Central memory CD8-positive, alpha-beta T cell (primary cell): ENCODE measurements at places on chromosomes 7 and 10.

DNA sequence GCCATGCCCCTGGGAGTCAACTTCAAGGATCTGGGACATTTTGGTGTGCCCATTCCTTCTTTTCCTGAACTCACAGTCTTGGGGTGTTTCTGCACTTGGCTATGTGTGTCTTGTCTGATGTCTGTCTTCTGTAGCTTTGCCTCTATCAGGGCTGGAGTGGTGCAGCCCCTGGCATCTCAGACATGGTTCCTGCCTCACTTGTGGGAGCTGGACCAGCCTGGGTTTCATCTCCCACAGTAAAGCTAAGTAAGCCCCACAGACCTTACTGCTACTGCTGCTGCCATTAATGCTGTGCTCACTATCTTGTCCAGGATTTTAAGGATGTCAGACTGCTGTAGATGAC is 59.0 kb downstream of the ADCYAP1R1 start:
- H3K36me3 ChIP-seq: no peaks in the 10 kb centered on the region
- DNase-seq: no peak
- no peak overlapping the region for H3K4me3 ChIP-seq
- no peak overlapping the region for H3K27ac ChIP-seq

DNA sequence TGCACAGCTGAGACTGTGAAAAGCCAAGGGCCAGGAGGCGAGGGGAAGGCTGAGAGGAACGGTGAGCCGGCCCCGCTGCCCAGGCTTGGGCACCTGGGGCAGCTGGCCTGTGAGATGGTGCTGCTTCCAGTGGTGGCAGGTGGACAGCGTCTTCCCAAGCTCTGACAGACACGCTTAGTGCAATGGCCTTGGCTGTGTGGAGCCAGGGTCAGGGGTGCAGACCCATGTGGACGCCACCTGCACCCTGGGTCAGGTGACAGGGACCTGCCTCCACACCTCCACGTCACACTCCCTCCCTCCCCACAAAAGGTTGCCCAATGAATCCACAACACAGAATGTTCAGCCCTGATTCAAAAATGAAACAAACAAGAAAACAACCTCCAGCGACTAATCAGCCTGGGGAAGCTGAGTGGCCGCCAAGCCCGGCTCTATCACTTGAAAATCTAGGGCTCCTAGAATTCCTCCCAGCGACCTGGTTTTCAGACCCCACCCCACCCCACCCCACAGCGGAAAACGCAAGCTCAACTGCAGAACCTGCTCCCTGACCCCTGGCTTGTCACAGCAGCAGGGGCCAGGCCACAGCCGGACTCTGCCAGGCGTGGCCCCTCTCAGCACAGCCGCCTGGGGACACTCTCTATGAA is 54.3 kb downstream of the PRKAG2 start:
- DNase-seq: no peak
- H3K4me3 ChIP-seq: no peak overlapping the region
- peaks cover 12% of the 10 kb centered on the region for H3K4me1 ChIP-seq
- peaks cover 3% of the 10 kb centered on the region for H3K36me3 ChIP-seq
- no peak overlapping the region for H3K27ac ChIP-seq

GRCh38 chr7:38630720-38631673 is at the start of gene AMPH:
Gene AMPH (minus strand): TSS chr7:38631373. CDS start chr7:38631351, 22 bp downstream.
- no peaks in the 10 kb centered on the region for H3K36me3 ChIP-seq
- no peak for DNase-seq

DNA sequence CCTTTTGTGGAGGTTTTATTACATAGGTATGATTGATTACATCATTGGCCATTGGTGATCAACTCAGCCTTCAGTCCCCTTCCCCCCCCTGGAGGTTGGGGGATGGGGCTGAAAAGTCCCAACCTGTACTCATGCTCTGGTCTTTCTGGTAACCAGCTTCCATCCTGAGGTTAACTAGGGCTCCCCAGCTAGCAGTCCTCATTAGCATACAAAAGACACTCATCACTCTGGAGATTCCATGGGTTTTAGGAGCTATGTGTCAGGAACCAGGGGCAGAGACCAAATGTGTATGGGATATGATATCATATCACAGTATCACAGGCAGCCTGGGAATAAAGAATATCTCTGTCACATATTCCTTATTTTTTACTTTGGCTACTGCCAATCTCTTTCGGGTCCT is 13.6 kb downstream of the CCSER2 start:
- peaks cover 15% of the 10 kb centered on the region for H3K36me3 ChIP-seq
- no peak for DNase-seq

GRCh38 chr7:40474790-40475680 is 340.2 kb downstream of the SUGCT start:
- H3K27ac ChIP-seq: no peak overlapping the region
- H3K4me3 ChIP-seq: no peak overlapping the region
- no peaks in the 10 kb centered on the region for H3K36me3 ChIP-seq
- H3K27me3 ChIP-seq: no peaks in the 10 kb centered on the region

GRCh38 chr7:43537765-43538403 is 45.0 kb upstream of the STK17A start:
- no peaks in the 10 kb centered on the region for H3K27me3 ChIP-seq
- no peaks in the 10 kb centered on the region for H3K4me1 ChIP-seq
- no peak overlapping the region for H3K27ac ChIP-seq

GRCh38 chr7:142749218-142749993 is at the start of gene PRSS1:
Gene PRSS1 (plus strand): TSS chr7:142749472. CDS start chr7:142749485, 13 bp downstream.
- DNase-seq: no peak
- H3K36me3 ChIP-seq: no peaks in the 10 kb centered on the region
- no peaks in the 10 kb centered on the region for H3K4me1 ChIP-seq
- no peaks in the 10 kb centered on the region for H3K27me3 ChIP-seq
- no peak within 1 kb of the TSS for H3K27ac ChIP-seq
- no peak within 1 kb of the TSS for H3K4me3 ChIP-seq

- no peak for DNase-seq
- H3K4me1 ChIP-seq: no peaks in the 10 kb centered on the region
- H3K4me3 ChIP-seq: no peak overlapping the region
- no peak overlapping the region for H3K27ac ChIP-seq
- peaks cover 2% of the 10 kb centered on the region for H3K36me3 ChIP-seq
Measured at GRCh38 chr10:22986771-22987542, 59.1 kb downstream of the ARMC3 start.

DNA sequence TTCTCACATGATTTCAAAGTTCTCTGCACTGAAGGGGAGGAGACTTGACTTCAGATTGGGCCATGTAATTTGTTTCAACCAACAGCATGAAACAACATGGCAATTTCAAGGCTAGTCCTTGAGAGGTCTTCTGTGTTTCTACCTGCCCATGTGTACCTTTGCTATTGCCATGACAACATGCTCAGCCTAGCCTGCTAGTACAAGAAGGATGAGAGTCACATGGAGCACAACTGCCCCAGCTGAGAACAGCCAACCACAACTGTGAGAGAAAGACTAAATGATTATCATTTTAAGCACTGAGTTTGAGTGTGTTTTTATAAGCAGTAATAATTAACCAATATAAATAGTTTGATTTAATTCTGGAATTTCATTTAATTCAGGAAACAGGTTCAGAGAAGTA is 41.9 kb downstream of the ANKMY2 start:
- no peak overlapping the region for H3K27ac ChIP-seq
- no peak for DNase-seq
- H3K4me1 ChIP-seq: no peaks in the 10 kb centered on the region
- no peaks in the 10 kb centered on the region for H3K27me3 ChIP-seq
- H3K36me3 ChIP-seq: peaks cover 40% of the 10 kb centered on the region
- no peak overlapping the region for H3K4me3 ChIP-seq

- peaks cover 35% of the 10 kb centered on the region for H3K27me3 ChIP-seq
- no peaks in the 10 kb centered on the region for H3K36me3 ChIP-seq
- no peak for DNase-seq
- H3K4me3 ChIP-seq: no peak overlapping the region
- H3K27ac ChIP-seq: no peak overlapping the region
Measured at GRCh38 chr7:134905375-134905774, 80.9 kb upstream of the AGBL3 start.

- H3K4me3 ChIP-seq: no peak overlapping the region
- peaks cover 28% of the 10 kb centered on the region for H3K27me3 ChIP-seq
- H3K27ac ChIP-seq: no peak overlapping the region
- DNase-seq: no peak
- no peaks in the 10 kb centered on the region for H3K36me3 ChIP-seq
Measured at GRCh38 chr7:25777969-25778708, 373.9 kb upstream of the NFE2L3 start.

DNA sequence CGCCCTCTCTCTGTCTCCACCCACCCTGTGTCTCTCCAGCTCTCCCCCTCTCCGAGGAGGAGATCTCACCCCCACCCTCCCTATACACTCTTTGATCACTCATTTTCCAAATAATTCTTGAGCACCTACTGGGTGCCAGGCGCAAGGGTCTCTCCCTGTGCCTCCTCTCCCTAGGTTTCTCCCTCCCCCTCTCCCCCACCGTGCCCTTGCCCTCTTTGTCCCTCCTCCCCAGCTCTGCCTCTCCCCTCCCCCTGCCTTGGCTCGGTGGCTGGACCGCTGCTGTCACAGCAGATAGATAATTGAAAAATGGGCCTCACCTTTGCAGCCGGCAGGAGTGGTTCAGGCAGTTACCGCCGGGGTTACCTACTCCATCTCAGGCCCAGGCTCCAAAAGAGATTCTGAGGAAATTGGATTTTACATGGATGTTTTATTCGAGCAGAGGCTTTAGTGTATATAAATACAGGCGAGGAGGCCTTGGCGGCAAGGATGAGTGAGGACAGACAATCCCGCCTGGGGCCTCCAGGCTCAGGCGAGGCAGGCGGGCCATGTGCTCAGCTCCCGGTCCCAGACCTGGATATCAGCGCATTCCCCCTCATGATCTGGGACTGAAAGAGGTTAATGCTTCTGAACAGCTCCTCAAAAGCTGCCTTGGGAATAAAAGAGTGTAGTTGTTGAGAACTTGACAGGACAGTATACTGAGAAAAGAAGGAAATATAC is 60.8 kb upstream of the BTRC start:
- no peaks in the 10 kb centered on the region for H3K36me3 ChIP-seq
- no peak for DNase-seq
- H3K4me3 ChIP-seq: peak overlapping the region; percentile 76

DNA sequence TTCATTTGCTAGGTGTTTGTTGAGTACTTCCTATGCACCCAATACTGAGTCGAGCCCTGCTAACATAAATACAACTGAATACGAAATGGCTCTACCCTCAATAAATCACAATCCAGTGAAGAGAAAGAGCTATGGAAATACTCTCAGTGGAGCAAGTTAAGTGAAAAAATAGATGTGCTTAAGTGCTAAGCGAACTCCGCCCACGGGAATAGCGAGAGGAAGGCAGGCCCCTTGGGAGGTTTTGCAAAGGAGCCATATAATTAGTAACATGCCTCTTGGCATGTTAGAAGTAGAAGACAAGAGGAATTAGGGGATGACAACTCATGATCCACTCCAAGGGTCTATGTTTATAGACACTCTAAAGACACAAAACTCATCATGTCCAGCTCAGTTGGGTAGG is 42.8 kb upstream of the TSPAN33 start:
- H3K4me1 ChIP-seq: no peaks in the 10 kb centered on the region
- H3K27me3 ChIP-seq: no peaks in the 10 kb centered on the region
- no peak for DNase-seq
- H3K36me3 ChIP-seq: no peaks in the 10 kb centered on the region

GRCh38 chr7:100176096-100177044 is 811 bp downstream of the GPC2 start:
- H3K4me3 ChIP-seq: peak overlapping the region; percentile 69
- H3K36me3 ChIP-seq: peaks cover 3% of the 10 kb centered on the region
- no peaks in the 10 kb centered on the region for H3K27me3 ChIP-seq
- H3K4me1 ChIP-seq: peaks cover 34% of the 10 kb centered on the region
- no peak for DNase-seq

- DNase-seq: no peak
- H3K36me3 ChIP-seq: no peaks in the 10 kb centered on the region
- no peak overlapping the region for H3K4me3 ChIP-seq
- H3K27ac ChIP-seq: no peak overlapping the region
- no peaks in the 10 kb centered on the region for H3K27me3 ChIP-seq
- no peaks in the 10 kb centered on the region for H3K4me1 ChIP-seq
Measured at GRCh38 chr10:44929356-44930255, 18.5 kb downstream of the TMEM72 start.

DNA sequence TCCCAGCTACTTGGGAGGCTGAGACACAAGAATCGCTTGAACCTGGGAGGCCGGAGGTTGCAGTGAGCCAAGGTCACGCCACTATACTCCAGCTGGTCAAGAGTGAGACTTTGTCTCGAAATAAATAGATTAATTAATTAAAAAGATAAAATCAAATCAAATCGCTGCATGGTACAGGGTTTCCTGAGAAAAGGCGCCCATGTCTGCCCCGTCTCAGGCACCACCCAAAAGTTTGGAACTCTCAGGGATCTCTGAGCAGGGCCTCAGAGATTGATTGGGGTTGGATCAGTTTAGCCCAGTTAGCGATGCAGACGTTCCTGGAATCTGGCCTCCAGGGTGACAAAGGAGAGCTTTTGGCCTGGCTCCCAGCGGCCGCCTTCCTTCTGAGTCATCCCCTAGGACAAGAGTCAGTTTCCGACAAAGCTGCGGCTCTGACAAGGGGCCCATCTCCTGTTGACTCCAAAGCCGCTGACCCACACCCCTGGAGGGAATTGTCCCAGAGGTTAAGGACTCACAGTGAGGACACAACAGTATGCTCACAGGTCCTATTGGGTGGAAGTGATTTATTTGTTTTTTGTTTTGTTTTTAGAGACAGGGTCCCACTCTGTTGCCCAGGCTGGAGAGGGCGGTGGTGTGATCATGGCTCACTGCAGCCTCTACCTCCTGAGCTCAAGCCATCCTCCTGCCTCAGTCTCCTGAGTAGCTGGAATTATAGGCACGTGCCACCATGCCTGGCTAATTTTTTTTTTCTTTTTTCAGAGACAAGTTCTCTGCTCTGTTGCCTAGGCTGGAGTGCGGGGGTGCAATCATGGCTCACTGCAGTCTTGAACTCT is 6.8 kb downstream of the ORAI2 start:
- no peaks in the 10 kb centered on the region for H3K27me3 ChIP-seq
- DNase-seq: no peak
- peaks cover 7% of the 10 kb centered on the region for H3K4me1 ChIP-seq
- H3K27ac ChIP-seq: no peak overlapping the region

DNA sequence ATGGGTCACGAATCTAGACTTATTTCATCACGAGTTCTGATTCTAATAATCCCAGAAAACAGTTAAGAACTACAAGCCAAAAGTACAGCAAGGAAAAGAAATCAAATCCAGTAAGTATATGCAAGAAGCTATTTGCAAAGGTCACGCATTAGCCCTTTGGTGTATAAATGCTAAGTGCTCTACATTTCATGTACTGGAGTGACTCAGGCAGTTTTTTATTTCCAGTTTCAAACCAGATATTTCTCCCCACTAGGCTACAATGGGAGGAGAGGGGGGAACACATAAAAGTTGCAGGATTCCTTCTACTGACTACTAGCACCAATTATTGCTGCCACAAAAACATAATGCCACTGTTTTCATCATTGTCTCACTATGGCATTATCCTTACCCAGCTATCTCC is 148.0 kb downstream of the NRCAM start:
- no peak for DNase-seq
- H3K4me1 ChIP-seq: no peaks in the 10 kb centered on the region
- H3K27ac ChIP-seq: no peak overlapping the region
- H3K27me3 ChIP-seq: peaks cover 21% of the 10 kb centered on the region
